ENCODE measurements at places on chromosomes 7 and 10. TPM values are rescaled to one million over a fixed set of nuclear protein-coding genes. Genes with fewer than 3 reads are reported as not detected.

The RARRES2 gene
- 223 TPM for total RNA-seq

DNA sequence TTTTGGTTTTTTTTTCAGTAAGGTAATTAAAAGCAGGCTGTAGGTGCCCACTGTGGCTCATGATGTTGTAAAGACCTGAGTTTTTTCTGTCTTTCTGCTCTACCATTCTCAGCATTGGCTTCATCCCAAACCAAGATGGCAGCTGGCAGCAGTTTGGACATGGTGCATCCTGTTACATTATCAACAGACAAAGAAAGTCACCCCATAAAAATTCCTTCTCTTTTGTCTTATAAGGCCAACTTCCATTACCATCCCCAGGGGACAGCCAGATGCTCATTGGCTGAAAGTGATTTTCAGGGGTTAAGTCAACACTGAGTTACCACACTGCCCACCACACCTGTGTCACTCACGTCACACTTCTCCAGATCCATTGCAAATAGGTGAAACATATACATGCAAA, 558.4 kb downstream of the SDK1 start:
- DNase-seq = no peak

The GIMAP2 gene
- not detected for total RNA-seq

GRCh38 chr10:69874449-69874848, 72.7 kb downstream of the COL13A1 start:
- DNase-seq = no peak

The DYNC1I1 gene
- total RNA-seq = 1.4 TPM

All from H7 (cell line).